ENCODE measurements at places on chromosomes 7 and 10.

GRCh38 chr7:99380032-99380822, 5.7 kb downstream of the ARPC1B start:
- no peak for DNase-seq

DNA sequence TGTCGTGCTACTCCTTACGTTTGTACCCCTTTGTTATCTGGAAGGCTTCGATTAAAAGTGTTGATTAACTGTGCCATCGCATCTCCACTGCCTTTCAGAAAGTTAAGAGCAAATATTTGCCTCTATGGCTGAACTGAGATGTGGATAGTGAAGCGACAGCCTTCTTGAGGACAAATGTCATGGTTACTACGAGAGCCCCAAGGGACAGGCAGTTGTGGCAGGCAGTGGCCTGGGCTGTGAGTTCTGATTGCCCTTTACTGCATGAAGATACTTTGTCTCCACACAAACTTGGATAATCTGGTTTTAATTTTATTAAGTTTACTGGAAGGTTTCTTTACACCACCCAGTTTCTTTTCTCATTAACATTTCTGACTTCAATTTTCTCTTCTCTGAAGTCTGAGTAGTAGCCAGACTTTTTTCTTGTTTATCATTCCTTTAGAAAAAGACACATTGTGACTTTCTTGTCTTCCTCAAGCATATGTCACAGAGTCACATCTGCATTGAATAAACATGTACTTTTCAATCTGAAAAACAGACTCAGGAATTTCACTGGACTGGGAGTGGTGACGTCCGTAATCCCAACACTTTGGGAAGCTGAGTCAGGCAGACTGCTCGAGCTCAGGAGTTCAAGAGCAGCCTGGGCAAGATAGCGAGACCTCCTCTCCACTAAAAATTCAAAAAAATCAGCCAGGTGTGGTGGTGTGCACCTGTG, 1.5 kb downstream of the TAS2R41 start:
- no peak for DNase-seq

- no peak for DNase-seq
Measured at GRCh38 chr10:115514895-115515294, 421.7 kb downstream of the ATRNL1 start.

DNA sequence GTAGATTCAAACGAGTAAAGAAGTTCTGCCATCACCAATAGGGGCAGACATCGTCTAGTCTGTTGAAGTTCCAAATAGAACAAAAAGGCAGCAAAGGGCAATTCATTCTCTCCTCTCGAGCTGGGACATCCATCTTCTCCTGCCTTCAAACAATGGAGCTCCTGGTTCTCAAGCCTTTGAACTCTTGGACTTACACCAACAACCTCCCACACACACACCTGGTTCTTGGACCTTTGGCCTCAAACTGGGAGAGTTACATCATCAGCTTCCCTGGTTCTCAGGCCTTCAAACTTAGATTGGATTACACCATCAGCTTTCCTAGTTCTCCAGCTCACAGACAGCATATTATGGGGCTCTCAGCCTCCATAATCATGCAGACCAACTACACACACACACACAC, 9.8 kb upstream of the GIMAP5 start:
- DNase-seq = no peak

- DNase-seq = no peak
Measured at GRCh38 chr7:135682191-135682590, 19.9 kb downstream of the STMP1 start.

GRCh38 chr7:50505553-50506210, 55.5 kb upstream of the FIGNL1 start:
- DNase-seq = no peak

GRCh38 chr10:24468281-24468751, 255.4 kb downstream of the ARHGAP21 start:
- DNase-seq = no peak

- DNase-seq = no peak
Measured at GRCh38 chr7:157974678-157975230, 612.9 kb downstream of the PTPRN2 start.

DNA sequence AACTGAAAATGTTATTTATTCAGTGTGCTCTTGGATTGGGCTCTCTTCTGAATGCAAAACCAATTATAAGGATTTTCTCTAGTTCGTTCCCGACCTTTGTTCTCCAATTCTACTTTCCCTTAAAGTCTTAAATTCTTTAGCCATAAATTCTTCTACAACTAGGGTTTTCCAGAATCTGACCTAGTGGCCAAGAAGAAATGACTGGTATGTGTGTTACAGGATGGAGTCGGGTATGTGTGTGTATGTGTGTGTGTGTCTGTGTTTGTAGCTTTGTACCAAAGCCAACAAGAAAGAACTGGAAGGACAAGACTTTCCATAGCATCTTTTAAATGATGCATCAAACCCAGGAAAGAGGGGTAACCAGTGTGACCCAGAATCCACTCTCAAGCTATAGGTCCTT, 25.8 kb upstream of the LEP start:
- no peak for DNase-seq

- no peak for DNase-seq
Measured at GRCh38 chr10:63767138-63767801, 246.1 kb downstream of the REEP3 start.

DNA sequence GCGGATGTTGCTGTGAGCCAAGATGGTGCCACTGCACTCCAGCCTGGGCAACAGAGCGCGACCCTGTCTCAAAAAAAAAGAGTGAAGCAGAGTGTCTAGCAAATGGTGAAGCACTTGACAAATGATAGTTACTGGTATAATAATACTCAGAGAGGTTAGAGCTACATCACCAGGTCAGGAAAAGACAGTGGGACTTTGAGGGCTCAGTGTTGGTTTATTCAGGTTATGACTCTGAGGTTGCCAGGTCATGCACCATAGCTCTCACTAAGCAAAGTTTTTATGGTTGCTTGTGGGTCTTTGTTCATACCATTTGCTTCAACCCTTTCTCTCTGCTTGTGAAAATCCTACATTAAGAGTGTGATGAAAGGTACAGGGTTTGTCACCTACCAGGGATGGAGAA, 13.6 kb downstream of the MRPS33 start:
- DNase-seq = no peak

DNA sequence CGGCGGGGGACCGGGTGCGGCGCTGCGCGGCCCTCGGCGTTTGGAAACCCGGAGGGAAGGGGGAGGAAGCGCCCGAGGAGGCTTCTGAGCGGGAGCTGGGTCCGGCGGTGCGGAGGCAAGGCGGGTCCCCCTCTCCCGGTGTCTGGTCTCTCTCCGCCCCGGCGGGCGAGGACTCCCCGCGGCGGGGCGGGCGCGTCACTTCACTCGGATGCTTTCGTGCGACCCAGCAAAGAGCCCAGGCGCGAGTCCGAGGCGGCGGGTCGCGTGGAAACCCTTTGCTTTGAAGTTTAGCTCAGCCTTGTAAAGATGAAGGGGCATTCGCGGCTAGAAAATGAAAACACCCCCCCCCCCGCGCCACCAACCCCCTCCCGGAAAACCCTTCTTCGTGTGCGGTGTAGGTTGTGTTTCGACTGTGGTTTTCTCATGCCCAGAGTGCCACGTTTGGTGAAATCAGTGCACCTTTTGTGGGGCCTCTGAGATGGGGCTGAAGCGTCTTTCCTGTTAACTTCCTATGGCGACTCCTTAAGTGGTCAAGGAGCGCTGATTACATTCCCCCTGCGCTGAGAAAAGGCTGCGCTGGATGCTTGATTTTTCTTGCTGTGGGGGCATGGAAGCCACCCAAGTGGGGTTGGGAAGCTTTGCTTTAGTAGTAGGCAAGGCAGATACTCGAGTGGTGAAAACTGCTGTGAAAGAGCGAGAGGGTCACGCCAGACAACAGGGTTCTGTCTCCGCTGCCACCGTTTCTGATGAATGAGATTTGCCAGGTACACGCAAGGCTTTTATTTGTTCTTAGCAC, 876 bp downstream of the GNAI1 start:
- DNase-seq = no peak

GRCh38 chr7:134435161-134435920, 23.6 kb downstream of the AKR1B1 start:
- DNase-seq = no peak

GRCh38 chr10:5549462-5550249, 24.9 kb downstream of the CALML3 start:
- DNase-seq = no peak
